NCI-H187 (cell line): ENCODE measurements at places on chromosomes 12 and 14.

GRCh38 chr14:72578514-72578913 lies 315.4 kb downstream of the DPF3 start:
- DNase-seq = no peak

DNA sequence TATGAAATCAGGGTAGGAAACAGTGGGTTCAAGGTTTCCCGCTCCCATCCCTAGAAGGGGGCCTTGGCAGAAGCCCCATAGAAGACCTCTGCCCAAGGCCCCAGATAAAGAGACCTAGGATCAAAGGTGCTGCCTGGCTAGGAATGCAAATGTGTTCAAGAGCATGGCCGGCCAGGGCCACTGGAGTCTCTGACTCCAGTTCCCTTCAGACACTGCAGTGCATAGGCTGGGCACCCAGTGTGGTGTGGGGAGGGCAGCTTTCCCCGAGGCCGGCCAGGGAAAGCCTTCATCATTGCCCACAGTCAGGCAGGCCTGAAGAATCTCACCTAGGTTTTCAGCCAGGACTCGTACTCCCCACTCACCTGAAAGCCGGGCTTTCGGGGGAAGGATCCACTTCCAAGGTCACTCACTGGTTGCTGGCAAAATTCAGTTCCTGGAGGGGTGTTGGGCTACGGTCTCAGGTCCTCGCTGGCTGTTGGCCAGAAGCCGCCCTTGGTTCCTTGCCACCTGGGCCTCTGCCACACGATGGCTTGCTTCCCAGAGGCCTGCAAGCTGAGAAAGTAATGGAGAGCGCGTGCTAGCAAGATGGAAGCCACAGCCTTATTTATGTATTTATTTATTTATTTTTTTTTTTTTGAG lies 9.7 kb upstream of the PEBP1 start:
- DNase-seq = no peak

GRCh38 chr14:57061009-57061711 lies 207.5 kb downstream of the EXOC5 start:
- no peak for DNase-seq

- DNase-seq = no peak
Measured at GRCh38 chr12:48288387-48289268, 62.1 kb downstream of the ZNF641 start.

- peak; percentile 32 for DNase-seq
Measured at GRCh38 chr14:54446161-54446693, 5.1 kb upstream of the CNIH1 start.

DNA sequence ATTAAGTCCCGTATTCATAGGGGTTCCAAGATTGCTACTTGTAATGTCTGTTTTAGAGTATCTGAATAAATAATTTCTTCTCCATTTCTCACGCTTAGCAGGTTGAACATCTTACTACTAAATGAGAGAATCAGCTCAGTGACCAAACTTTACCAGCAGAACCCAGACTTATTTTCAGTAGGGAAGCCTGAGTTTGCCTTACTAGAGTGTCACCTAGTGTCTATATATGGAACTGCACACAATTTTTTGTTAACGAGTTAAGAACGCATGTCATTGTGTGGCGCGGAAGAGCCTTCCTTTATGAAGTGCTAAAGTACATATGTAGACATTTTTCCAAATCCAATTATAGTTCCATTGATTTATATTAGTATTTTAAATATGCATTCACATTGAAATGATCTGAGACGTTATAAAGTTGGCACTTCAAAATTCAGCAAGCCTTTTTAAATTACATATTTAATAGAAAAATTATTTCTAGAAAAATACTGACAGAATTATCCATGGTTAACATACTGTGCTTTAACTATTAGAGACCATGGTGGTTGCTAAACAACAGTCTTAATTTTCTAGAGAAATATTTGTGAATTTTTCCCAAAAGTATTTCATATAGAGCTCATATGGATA lies 88.3 kb downstream of the RPS29 start:
- peak; percentile 54 for DNase-seq

GRCh38 chr12:46430340-46430948 lies 57.9 kb upstream of the SLC38A2 start:
- DNase-seq = no peak

DNA sequence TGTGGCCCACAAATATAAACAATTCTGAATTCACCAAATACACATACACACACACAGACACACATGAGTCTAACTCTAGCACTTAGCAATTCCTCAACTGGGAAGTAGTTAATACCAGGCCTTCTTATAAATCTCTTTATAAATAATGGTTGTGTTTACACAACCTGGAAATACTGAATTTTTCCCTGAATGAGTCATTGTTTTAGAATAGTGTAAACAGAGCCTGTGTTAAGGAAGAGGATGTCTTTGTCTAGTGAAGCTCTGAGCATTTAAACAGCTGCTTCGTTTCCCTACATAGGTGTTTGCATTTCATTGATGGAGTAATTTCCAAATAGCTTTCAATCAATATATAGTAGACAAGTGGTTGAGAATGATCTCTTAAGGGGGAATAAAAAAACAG lies 218.8 kb downstream of the BTG1 start:
- no peak for DNase-seq

DNA sequence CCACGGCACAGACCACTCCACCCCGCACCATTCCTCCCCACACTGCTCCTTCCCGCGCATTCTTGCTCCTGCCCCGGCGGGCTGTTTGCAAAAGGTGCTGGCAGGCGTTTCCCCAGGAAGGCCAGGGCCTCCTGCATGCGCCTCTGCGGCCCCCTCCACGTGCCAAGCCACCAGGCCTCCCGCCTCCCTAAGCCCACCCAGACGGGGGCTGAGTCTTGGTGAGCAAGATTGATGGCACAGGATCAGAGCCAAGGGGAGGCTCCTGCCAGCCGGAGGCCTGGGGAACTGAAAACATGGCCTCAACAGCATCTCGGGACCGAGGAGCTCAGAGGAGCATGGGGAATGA lies 328.3 kb upstream of the DIO3 start:
- DNase-seq = no peak

DNA sequence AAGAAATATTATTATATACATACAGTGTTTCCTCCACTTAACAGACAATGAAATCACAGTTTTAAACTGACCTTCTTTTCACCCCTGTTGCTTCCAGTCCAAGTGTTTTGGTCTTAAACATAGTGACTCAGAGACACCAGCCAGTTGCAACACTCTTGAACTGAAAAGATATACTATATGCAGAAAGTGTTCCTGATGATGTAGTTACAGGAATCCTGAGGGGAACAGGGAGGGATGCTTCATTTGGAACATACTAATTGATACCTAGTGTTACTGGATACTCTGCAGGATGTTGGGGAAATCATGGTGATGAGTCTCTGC lies 420.8 kb downstream of the CCDC91 start:
- no peak for DNase-seq

- no peak for DNase-seq
Measured at GRCh38 chr12:70043490-70044138, 199.6 kb upstream of the CNOT2 start.

DNA sequence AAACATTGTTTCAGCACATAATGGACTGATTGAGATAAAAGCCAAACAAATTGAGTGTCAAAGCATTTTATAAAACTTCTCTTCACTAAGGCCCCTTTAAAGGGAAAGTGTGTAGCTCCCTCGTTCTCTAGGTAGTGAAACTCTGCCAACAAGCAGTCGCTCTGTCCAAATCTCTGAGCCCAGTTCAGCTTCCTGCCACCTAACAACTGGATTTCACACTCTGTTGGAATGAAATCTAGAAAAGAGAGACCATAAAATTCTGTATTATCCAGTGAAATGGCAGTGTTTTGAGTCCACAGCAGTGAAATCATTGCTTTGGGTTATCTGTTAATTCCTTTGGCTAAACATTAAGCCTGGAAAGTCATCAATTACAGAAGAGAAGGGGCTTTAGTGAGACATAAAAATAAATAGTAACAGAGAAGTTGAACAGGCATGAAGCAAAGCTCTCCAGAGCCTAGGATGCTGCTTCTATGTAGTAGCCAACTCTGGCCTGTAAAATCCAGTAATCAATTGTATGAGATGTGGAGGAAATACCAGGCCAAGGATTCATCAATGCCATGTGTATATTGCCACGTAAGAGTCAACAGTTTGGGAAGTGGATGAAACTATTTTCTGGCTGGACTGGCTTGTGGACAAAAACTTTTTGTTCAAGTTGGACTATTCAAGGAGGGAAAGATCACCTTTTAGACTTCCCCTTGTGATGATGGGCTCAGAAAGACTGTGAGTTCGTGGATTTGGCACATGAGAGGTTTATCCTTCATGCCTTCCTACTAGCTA lies 122.5 kb downstream of the WIF1 start:
- no peak for DNase-seq

GRCh38 chr14:105005929-105006830 lies 14.7 kb downstream of the CDCA4 start:
- no peak for DNase-seq

- no peak for DNase-seq
Measured at GRCh38 chr12:109130297-109131153, 14.1 kb downstream of the ACACB start.

DNA sequence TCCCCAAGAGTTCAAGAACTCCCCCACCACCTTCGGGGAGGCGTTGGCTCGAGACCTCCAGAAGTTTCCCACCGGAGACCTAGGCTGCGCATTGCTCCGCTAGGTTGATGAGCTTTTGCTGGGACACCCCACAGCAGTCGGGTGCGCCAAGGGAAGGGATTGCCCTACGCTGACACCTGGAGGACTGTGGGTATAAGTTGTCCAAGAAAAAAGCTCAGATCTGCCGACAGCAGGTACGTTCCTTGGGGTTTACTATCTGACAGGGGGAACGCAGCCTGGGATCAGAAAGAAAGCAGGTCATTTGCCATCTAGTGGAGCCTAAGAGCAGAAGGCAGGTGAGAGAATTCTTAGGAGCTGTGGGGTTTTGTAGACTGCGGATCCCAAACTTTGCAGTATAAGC lies 98.8 kb downstream of the FRMD6 start:
- no peak for DNase-seq

- DNase-seq = no peak
Measured at GRCh38 chr12:9687228-9687627, 17.7 kb downstream of the CLEC2D start.

DNA sequence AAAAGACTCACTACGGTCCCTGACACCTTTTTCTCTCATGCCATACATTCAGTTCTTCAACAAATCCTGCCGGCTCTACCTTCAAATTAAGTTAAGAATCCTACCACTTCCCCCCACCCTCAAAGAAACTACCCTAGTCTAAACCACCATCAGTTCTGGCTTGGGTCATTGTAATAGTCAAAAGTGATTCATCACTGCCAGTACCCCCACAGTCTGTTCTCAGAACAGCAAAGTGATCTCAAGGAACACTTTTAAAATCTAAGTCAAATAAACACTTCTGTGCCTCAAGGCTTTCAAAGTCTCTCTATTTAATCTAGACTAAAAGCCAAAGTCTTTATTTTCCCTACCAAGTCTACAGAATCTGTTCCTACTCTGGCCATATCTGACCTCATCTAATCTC lies 12.0 kb upstream of the FAM234B start:
- DNase-seq = no peak

DNA sequence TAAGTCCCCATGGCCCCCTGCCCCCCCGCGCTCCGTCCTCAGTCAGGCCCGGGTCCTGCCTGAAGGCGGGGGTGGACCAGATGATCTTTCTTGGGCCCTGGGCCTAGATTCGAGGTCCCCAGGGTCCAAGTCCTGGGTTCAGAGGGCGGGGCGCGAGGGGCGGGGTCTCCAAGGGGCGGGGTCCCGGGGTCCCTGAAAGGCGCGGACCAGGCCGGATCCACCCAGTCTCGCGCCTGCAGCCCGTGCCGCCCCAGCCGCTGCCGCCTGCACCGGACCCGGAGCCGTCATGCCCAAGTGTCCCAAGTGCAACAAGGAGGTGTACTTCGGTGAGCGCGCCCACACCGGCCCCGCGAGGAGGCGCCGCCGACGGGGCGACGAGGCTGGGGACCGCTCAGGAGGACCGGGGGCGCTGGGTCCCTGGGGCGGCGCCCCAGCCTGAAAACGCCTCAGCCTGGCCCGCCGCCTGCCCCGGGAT lies 325 bp downstream of the CRIP1 start:
- no peak for DNase-seq

DNA sequence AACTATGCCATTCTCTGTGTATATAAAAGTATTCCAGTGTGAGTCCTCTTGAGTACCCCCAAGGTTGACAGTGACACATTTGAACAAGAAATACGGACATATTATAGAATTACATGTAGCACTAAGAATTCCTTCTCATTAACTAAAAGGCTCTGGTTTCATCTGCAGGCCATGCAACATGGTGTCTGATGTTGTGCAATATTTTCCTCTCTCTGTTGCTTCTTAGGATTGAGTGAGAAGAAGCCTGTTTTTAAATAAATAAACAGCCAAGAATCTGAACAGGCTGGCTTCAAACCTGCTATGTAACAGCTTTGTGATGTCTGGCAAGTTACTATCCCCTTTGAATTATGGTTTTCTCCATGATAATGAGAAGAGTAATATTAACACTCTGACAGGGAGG lies 22.2 kb upstream of the CCER1 start:
- DNase-seq = no peak

DNA sequence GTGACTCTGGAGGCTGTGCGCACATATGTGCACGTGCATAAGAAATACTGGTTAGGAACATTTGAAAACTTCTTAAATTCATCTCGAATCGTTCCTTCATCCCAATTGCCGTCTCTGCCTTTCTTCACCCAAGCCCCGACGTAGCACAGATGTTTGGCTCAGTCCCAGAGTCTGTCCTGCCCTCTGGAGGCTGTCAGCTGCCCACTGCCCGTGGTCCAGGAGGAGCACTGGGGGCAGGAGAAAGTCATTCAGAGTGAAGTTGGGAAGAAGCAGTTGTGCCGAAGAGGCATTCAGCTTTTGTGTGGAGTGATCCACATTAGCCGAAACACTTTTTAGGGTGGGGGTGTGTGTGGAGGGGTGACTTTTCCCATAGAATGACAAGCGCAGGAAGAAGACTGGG lies 124.9 kb downstream of the TSPAN9 start:
- DNase-seq = no peak

GRCh38 chr12:69978020-69978419 lies 153.0 kb downstream of the MYRFL start:
- DNase-seq = no peak

DNA sequence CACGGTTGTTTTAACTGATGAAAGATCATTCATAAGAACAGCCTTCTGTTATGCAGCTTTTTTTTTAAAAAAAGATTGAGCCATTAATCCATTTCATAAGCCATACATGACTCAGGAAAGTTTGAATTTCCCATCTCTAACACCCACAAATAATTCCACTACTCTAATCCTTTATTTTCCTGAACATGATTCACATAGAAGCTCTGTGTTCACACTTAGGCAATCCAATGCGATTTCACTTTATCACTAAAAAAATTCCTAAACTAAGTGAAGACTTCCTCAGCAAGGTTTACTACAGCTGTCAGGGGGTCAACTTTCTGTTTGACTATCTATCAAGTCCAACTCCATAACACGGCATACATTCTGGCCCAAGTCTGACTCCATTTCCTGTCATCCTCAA lies 25.9 kb downstream of the PKP2 start:
- DNase-seq = no peak

- no peak for DNase-seq
Measured at GRCh38 chr12:27645671-27646070, 50.6 kb upstream of the REP15 start.
